ENCODE measurements at places on chromosomes 2 and 18.

DNA sequence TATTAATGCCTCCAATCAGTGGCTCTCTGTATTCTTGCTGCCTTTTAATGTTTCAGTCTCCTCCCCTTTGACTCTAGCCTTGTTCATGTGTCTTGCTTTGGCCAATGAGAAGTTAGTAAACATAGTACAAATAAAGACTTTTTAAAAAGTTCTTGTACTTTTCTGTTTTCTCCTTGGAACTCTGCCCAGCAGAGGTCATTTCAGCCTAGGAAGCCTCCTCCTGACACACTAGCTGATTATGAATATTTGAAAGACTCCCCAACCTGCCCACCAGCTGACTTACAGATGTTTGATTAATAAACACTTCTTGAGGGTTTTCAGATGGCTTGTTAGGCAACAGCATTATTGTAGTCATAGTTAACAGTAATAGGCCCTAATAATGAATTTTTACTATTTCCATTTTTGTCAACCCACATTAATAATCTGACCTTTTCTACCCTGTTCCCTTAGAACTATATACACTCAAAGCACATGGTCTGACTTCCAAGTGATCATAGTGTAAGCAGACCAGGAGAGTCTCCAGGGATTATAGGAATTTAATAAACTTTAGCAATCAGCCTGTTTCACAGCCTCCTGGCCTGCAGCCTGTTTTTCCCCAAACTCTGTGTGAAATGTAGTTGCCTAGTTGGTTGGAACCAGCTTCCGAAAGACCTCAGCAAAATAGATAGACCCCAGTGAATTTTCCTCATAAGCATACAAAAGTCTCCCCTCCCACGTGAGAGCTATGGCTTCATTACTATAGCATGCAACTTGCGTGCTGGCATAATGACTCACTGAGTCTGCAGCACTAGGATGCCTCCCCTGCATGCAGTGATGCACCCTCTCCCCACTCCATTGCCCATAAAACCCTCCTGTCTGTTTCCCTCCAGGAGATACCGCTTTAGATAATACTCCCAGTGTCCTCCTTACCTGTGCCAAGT, 670.7 kb upstream of the ZNF804A start:
- DNase-seq, result no peak

DNA sequence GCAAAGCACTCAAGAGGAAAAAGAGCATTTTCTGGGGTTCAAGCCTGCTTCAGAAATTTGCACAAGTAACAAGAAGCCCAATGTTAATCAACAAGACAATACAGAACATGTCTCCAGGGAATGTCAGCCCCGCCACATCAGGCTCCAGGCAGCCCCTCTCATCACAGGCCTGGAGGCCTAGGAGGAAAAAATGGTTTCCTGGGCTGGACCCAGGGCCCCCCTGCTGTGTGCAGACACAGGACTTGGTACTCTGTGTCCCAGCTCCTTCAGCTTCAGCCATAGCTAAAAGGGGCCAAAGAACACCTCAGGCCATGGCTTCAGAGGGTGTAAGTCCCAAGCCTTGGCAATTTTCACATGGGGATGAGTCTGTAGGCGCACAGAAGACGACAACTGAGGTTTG, 802.9 kb upstream of the KLHL29 start:
- DNase-seq, result no peak

DNA sequence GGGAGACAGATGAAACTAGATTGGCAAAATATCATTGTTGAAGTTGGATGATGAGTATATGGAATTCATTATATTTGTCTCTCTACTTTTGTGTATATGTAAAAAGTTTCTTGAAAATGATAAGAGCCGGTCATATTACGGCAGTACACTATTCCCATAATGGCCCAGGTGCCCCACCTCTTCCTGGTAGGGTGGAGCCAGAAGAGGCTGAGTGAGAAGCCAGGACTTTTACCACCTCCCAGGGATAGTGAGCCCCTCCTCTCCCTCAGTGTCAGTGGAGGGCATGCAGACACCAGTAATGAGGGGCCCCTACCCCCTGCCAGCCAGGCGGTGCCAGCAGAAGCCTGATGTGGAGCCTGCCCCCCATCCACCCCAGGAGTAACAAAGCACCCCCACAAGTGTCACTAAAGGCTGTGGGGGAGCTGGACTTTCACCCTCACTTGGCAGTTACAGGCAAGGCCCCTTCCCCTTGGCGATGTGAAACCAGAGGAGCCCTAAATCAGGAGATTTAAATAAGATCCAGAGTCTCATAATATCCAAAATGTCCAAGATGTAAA, 198.9 kb upstream of the RBBP8 start:
- DNase-seq, result no peak

GRCh38 chr2:18911416-18911815, 322.0 kb upstream of the NT5C1B start:
- no peak for DNase-seq

DNA sequence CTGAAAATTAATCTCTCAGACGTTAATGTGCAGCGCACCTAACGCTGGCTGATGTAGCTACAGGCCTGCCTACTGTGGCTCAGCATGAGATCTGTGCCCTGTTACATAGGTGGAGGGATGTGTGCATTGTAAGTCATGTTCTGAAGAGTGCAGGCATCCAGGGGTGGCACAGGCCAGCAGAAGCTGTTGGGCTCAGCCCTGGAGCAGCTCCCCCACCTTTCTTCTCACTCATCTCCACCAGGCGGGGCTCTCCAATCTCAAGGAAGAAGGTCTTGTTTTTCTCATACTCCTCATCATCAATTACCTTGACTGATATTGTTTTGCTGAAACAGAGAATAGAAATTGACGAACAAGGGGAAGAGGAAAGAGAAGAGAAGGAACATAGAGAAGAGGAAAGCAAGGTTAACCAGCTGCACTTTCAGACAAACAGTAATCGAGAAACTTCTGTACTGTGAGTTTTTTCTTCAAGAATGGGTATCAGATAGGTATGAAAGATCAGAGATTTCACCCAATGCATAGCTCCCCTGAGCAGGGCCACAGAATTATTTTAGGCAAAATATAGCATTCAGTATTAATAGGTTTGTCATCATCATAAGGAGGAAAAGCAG, 273.6 kb downstream of the SLC8A1 start:
- DNase-seq, result no peak

DNA sequence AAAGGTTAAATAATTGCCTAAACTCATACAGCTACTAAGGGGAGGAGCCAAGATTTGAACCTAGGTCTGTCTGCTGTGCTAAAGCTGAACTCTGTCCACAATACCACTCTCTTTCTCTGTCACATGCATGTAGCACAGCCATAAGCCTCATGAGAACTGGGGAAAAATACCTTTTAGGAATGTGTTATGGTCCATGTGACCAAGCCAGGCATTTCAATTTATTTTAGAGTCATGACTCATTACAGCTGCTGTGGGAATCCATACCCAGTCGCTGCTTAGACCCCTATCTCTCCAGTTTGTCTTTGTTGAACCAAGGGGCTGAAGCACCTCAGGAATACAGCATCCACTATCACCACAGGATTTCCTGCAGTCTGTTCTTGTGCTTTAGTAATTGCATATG, 200.0 kb upstream of the SIX3 start:
- DNase-seq, result no peak

DNA sequence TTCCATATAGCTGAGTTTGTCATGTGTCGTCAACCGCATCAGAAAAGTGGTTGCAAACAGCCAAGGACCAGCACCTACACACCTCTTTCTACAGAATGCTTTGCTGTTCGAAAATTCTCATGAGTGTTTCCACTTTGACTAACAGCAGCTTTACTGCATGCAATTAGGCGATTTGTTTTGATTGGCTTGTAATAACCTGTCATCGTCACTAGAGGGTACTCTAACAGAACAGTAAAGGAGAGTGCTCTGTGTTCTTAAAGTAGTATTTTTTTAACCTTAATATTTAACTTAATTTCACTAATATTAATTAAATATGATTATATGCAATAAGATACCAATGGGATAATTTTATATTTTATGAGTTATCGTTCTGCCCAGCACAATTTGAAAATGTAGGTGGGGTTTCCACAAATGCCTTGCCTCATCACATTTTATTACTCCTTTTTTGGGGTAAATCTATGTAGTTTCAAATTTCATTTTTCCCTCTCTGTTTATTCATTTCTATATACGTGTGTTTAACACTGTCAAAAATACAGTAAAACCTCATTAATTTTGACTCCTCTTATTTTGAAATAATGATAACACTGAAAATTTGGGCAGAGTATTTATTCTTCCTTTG, 502.2 kb downstream of the NRXN1 start:
- DNase-seq, result no peak

- no peak for DNase-seq
These were observed 620.2 kb upstream of the NETO1 start for GRCh38 chr18:73487966-73488365.

- DNase-seq, result peak; percentile 51
These were observed at the start of gene PLA2R1 for GRCh38 chr2:160062292-160063005. TSS of gene PLA2R1 (minus strand) at chr2:160062615. CDS start at chr2:160062403, 212 bp downstream.

DNA sequence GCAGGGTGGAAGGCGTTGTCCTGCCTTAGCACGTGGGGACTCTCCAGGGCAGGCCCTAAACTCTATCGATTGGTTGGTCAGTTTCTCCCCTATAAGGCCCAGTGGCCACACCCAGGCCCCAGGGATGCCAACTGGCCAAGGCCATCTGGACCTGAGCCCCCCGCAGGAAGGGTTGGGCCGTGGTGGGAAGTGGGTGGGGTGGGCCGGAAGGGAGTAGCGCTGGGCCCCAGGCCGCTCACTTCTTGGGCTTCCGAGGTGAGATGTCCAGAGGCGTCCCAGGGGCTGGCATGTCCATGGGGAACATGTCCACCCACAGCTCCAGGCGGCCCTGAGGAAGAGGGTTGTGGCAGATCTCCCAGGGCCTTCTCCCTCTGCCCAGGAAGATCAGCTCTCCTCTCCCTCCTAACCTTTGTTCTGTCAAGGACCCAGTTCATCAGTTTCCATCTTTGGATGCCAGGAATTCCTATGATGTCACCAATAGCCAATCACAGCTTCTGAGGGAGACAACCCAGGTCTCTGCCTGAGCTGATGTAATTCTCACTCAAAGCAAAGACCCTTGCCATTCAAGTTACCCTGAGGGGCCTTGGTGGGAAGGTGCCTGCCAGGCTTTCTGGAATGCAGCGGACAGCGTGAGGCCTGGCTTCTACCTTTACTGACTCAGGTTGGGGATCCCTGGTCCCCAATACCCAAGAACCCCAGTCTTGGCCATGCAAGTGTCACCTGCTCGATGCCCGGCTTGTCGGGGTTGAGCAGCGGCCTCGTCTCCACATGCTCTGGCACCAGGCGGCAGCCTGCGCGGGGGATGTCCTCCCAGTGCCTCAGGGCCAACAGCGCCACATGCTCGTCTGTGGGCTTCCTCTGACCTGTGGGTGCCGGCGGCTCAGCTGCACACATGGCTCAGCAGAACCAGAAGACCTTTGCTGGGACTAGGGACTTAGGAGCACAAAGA, 14.4 kb downstream of the OTOF start:
- DNase-seq, result no peak

DNA sequence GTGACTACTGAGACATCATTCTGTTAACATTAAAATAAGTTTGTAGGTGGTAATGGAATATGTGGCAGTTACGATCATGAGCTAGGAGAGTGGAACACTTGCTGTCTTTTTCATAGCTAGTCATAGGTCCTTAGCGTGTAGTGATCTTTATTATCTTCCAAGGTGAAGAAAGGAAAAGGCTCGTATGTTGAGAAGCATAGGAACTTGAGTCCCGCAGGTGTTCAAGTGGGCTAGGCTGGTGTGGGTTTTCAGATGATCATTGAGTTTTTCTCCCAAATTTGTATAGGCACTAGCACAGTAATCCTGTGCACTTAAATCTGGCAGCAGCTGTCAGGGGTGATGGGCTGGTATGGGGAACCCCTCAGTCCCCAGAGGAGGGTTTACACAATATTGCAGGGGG, 10.9 kb downstream of the SLC20A1 start:
- no peak for DNase-seq

DNA sequence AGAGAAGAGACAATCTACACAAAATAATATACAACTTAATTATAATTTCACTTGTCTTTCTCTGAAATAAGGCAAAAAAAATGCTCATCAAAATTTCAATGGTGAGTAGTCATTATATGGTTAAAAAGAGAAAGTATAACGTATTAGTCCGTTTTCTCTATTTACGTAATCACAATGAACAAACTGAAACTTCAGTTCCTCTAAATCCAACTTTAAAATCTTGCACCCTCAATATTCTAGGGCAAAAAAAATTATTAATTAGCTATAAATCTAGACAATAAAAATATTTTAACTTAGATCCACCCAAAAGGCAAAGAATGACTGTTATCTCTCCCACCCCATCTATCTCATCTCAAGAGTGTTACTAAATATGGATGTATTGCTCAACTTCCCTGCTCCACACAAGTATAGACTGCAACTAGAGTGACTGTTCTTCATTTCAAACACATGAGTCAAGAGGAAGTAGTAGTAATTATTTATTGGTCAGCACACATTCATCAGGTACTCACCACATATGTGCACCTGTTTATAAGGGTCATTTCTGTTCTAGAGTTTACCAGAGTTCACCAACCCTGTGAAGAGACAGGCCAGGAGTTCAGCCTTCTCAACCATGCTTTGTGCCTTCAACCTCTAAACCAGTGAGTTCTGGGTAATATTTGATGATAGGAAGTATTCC, 36.4 kb downstream of the STK39 start:
- no peak for DNase-seq

GRCh38 chr18:8713691-8714090, 8.3 kb downstream of the MTCL1 start:
- no peak for DNase-seq

DNA sequence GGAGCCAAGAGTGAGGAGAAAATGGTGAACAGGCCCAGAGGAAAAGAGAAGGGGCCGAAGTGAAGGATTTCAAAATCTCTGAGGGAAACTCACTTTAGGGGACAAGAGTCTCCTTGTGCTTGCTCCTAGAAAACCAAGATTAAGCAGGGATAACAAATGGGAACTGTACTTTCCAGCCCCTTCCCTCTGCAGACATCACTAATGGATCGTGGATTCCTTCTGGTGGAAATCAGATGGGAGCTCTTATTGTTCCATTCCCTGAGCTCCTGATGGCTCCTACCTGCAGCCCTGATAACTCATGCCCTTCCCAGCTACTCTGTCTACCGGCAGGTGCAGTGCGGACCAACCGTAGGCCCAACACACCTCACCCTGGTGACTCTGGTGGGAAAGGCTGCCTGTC, 20.6 kb upstream of the RESP18 start:
- DNase-seq, result no peak

DNA sequence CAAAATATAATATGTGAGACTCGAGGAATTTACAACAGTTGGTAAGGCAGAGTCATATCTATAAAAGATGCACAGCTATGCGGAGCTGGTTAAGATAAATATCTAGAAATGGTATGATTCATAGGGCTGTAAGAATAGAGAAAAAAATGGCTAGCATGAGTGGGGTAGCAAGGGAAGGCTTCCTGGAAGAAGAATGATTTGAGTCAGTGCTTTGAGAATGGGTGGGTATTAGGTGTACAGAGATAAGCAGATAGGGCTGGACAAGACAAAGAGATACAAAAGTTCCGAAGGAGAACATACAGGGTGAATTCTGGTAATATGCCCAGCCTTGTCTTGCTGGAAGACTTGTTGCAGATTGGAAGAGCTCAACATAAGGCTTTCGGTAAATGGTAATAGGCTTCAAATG, 291.5 kb upstream of the CCDC68 start:
- DNase-seq, result no peak

All from occipital lobe (tissue), 3 donors.